Hypothalamus (tissue), 51 donors: ENCODE measurements at places on chromosomes 16 and 17.

DNA sequence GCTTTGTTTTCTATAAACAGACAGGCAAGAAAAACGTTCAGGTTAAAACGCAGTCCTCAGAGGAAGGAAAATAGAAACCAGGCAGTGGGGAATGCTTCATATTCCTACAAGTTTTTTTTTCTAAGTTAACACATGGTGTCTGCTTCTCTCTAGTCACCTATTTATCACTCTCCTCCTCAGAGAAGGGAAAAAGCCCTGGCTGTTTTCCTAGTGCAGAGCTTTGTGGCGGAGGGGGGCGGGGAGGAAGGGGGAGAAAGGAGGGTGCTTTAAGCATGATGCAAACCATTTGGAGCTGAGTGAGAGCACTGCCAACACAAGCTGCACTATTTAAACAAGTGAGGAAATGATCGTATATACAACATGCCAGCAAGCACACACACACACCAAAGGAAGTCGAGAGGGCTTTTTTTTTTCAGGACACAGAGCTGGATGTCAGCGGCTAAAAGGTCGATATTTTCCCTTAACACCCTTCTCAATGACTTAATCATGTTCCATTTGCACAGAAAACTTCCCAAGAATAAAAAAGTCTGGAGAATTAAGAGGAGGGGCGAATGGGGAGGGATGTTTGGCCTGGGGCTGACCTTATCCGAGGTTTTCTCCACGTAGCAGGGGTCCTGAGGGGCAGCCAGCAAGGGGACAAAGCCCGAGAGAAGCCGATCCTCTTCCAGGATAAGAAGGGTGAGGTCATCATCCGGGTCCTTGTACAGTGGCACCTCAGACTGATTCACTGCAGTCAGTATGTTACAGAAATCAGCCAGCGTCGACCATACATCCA is 117.4 kb downstream of the HIC1 start:
- DNase-seq: no peak

DNA sequence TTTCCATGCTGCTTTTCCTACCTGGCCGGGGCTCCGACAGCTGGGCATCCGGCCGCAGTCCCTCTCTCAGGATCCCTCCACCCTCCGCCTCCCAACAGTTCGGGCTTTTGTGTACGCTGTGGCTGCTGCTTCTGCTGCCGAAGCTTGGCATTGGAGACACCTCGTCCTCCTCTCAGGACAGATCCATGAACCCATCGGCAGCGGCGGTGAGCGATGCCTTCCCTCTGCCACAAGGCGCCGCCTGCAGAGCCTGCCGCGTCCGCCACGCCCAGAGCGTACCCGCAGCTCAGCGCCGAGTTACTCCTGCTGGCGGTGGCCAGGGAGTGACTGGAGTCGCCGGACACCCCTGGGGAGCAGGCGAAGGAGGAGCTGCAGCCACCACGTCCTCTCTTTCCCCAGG is 2032.8 kb downstream of the TP53TG3F start:
- DNase-seq: no peak

- no peak for DNase-seq
These were observed 7.4 kb downstream of the ZNF750 start for GRCh38 chr17:82832411-82832810.

GRCh38 chr17:81980707-81981343 is 3.4 kb downstream of the ASPSCR1 start:
- DNase-seq: no peak

- no peak for DNase-seq
These were observed 470 bp downstream of the DCUN1D3 start for GRCh38 chr16:20899477-20900298.
